Stimulated activated CD4-positive, alpha-beta T cell treated with anti-CD3 and anti-CD28 coated beads, Interleukin-15, amount 100 ng/mL, for 48 hours (primary cell): ENCODE measurements at places on chromosomes 12 and 14.

DNA sequence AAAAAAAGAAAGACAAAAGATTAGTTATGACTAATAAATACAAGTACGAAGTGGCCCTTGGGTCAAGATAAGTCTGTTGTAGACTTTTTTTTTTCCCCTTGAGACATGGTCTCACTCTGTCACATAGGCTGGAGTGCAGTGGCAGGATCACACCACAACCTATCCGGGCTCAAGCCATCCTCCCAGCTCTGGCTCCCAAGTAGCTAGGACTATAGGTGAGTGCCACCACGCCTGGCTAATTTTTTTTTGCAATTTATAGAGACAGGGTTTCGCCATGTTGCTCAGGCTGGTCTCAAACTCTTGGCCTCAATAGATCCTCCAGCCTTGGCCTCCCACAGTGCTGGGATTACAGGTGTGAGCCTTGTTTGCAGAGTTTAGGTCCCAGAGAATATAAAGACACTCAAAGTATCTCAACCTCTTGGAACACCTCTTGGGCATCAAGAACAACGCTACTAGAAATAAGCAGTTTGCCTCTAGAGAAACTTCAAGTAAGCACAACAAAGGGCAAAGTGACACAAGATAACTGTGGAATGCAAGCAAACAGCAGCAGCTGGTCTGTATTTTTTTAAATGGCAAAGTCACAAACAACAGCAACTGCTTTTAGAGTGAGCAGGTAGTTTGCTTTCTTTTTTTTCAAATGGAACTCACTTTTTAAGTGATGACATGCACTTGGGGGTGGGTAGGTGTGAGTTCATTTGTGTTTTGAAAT, 3.9 kb upstream of the MDM2 start:
- no peak for DNase-seq

DNA sequence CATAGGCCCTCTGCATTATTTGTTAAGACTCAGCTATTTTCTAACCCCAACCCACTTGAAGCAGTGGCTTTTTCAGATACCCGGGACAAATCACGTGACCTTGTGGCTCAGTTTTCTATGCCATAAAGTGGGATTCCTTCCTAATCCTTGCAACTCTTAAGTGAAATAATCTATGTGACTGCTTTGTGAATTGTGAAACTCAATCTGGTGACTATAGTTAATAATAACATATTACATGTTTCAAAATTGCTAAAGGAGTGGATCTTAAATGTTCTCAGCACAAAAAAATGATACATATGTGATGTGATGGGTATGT, 17.3 kb downstream of the EML1 start:
- no peak for DNase-seq

GRCh38 chr12:20368114-20368650, at the start of gene PDE3A:
PDE3A (plus strand) TSS chr12:20368537; CDS start chr12:20369285, 748 bp downstream.
- DNase-seq, result no peak

DNA sequence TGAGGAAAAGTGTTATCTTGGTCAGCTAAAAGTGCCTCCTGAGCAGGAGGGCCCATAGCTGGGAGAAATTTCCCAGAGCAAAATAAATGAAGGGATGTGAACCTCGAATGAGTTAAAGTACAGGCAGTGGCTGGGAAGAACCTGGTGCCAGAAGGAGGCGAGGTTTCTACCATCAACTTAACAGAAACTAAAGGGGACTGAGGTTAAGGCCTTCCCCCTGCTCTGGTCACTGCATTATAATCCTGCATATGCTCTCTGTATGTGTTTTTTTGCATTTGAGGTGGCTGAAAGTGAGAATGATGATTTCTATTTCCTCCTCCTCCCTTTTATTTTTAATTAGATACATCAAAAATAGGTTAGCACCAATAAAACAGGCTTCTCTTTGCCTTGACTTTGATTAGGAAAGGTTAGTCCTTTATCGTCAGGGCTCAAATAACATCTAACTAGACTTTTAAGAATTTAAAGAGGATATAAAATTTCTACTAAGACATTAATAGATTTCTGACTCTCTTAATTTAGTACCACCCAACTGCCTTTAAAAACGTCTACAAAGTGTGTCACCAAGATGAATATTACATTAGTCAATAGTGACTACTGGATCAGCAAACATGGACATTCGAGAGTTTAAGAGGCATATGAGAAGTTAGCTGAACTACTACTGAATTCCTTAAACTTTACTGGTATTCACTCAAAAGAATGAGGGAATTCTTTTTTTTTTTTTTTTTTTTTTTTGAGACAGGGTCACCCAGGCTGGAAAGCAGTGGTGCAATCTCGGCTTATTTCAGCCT, 49.2 kb downstream of the GALNT4 start:
- DNase-seq, result no peak

GRCh38 chr14:90495357-90496276, 98.8 kb downstream of the CALM1 start:
- peak; percentile 9 for DNase-seq

DNA sequence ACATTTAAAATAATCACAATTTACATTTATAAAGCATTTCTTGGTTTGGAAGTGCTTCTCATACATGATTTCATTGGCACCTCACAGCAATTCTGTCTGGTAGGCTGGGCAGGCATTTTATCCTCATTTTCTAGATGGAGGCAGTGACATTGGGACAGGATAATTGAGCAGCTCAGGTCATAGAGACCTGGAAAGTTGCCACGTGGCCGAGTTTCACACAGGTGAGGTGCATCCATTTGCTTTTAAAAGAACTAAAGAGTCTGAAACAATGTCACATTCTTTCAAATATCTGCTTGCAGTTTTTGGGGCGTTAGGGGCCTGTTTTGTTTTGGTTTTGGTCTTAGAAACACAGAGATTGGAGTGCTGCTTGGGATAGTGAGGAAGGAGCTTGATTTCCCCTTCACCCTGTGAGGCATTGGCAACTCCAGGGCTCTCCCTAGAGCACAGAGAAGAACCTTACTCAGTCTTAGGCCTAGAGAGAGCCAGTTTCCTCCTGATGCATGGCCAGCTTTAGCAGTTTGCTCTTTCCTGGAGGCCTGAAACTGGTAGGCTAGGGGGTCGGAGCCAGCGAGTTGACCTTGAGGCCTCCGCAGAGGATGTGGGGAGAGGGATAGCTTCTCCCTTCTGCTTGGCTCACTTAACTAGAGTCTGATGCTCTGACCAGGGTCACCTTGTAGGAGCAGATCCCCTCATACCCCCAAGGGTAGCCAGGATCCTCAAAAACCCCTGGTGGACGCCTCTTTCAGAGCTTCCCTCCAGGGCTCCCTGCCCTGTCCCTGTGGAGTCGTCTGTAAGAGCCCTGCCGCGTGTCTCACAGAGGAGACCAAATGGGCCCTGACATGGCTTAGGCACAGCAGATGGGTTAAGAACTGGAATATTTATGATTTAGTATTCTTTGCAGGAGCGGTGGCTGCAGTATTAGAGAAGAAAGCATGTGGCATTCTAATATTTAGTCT, 34.9 kb upstream of the JDP2 start:
- DNase-seq, result no peak

GRCh38 chr12:111450676-111451075, 45.0 kb downstream of the SH2B3 start:
- no peak for DNase-seq
